Left ventricle myocardium inferior (tissue), 1 donor: ENCODE measurements at places on chromosomes 4 and X.

- no peak for DNase-seq
These were observed 71.0 kb downstream of the SNCA start for GRCh38 chr4:89765966-89766365.

- no peak for DNase-seq
These were observed 3.6 kb downstream of the SRPK3 start for GRCh38 chrX:153784325-153784967.

DNA sequence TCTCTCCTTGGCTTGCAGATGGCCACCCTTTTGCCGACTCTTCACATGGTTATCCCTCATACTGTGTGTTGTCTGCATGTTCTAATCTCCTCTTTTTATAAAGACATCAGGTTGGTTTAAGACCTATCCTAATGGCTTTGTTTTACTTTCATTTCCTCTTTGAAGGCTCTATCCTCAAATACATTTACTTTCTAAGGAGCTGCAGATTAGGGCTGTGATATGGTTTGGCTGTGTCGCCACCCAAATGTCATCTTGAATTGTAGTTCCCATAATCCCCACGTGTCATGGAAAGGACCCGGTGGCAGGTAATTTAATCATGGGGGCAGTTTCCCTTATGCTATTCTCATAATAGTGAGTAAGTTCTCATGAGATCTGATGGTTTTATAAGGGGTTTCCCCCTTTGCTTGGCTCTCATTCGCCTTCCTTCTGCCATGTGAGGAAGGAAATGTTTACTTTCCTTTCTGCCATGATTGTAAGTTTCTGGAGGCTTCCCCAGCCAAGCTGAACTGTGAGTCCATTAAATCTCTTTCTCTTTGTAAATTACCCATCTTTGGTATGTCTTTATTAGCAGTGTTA is 204.5 kb downstream of the RELL1 start:
- DNase-seq, result no peak

GRCh38 chrX:480861-481417 is 94.2 kb upstream of the PPP2R3B start:
- no peak for DNase-seq

DNA sequence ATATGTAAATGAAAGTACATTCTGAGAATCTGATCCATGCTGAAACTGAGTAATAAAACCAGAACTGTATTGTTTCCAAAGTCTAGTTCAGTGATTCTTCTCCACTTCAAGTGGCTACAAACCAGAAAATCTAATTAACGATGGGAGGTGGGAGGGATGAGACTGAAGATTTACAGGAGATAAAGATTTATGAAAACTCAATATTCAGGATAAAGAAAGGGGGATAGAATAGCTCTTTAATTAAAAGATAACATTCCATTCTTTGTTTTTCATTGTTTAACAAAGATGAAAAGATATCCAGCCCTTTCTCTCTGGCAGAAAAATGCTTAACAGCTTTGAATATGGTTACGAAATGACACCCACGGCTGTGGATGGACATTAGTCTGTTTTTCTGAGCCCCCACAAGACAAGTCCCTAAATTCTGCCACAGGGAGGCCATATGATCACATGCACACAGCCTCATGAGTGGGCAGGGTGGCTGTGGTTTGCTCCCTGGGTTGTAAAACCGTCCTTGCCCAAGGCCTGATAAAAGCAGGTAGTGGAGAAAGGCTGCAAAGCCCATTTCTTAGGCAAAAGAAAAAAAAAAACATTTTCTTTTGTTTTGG is 36.4 kb downstream of the TMEM150C start:
- no peak for DNase-seq

- DNase-seq, result no peak
These were observed 17.2 kb upstream of the MND1 start for GRCh38 chr4:153327247-153327646.

DNA sequence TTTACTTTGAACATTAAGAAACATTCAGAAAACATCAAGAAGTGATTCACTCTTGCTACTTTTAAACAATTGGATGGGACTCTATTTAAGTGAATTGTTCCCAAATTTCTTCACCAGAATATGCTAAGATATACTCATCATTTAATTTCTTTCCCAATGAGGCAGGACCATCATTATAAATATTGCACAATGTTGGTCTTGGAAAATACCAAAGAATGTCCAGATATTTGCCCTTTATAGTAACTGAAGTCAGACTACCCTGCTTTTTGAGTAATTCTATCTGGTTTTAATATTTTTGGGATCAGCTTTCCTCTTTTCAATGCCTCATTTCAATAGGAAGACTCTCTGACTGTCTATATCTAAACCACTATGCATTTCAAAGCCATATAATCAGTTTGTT is 129.4 kb upstream of the TENM3 start:
- DNase-seq, result no peak

DNA sequence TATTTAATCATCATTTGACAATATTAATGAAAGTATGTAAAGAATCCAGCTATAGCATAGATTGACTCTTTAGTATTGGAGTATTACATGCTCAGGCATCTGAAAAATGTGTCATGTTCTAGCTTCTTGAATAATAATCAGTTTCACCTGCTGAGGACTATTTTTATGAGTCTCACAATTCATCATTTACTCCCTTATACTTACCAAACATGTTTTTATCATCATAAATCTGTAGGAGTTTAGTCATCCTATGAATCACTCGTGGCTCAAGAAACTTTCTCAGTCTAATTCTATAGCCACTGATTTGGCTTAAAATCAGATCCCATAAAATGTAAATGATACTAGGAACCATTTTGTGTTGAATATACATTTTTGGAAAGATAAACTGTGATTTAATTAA is 1616.1 kb downstream of the C4orf33 start:
- no peak for DNase-seq
